Heart left ventricle (tissue), 16 donors: ENCODE measurements at places on chromosomes 16 and 17.

DNA sequence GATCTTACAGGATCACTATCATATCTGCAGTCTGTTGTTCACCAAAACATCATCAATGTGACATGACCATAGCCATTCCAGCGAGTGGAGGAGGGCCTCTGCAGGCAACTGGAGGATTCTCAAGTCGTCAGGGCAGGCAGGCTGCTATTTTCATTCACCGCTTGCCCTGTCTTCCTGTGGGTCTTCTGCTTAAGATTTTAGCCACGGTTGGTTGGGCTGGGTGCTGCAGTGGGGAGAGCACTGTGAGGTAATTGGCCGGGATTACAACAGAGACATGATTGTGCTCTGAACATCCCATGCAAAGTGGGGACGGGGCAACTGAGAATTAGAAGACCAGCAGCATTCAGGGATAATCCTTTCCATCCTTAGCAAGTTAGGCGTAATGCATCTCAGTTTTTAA, 245.9 kb downstream of the CPPED1 start:
- H3K27ac ChIP-seq: no peak overlapping the region
- H3K4me3 ChIP-seq: no peak overlapping the region
- no peaks in the 10 kb centered on the region for H3K4me1 ChIP-seq
- H3K36me3 ChIP-seq: no peaks in the 10 kb centered on the region
- DNase-seq: no peak

DNA sequence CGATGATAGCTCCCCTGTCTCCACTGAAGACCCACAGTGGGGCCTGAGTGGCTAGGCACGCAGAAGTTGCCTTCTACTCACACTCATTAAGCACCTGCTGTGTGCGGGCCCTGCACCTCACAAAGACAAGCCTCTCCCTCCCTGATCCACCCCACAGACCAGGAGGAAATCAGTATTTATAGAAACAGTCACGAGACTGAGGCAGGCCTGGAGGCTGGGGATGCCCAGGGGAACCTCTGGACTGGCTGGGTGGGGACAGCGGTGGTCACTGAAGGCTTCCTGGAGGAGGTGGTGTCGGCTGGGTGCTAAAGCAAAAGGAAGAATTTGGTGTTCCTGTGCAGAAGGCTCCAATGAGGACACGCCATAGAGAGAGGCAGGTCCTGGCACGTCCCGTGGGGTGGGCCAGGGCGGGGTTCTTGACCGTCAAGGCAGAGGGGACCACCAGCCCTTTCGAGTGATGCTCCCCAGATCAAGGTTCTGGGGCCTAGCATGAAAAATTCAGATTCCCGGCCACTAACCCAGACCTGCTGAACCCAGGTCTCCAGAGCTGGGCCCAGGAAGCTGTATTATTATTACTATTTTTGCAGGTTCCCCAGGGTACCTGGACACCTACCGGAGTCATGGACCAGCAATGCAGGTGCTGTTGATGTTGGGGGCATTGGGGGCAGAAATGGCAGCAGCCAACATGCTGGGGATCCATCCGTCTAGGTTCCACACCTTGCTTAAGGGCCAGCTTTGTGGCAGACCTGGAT, 23.0 kb downstream of the PPL start:
- H3K27ac ChIP-seq: no peak overlapping the region
- H3K36me3 ChIP-seq: no peaks in the 10 kb centered on the region
- DNase-seq: no peak
- no peaks in the 10 kb centered on the region for H3K27me3 ChIP-seq

- no peak overlapping the region for H3K4me3 ChIP-seq
- DNase-seq: no peak
- H3K36me3 ChIP-seq: no peaks in the 10 kb centered on the region
Measured at GRCh38 chr17:61723183-61723582, 132.2 kb upstream of the NACA2 start.

DNA sequence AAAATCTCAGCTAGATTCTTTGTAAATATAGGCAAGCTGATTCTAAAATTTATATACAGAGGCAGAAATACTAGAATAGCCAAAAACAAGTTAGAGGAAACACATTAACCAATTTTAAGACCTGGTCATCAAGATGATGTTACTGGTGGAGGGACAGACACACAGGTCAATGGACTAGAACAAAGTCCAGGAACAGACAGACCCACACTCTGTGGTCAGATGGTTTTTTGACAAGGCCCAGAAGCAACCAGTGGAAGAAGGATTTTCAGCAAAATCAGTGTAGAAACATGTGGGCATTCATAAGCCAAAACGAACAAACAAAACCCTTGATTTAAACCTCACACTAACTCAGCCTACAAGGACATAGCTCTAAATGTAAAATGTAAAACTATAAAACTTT, 99.7 kb upstream of the METRNL start:
- H3K36me3 ChIP-seq: no peaks in the 10 kb centered on the region
- no peak for DNase-seq
- no peak overlapping the region for H3K27ac ChIP-seq
- no peaks in the 10 kb centered on the region for H3K4me1 ChIP-seq
- no peaks in the 10 kb centered on the region for H3K27me3 ChIP-seq

- DNase-seq: no peak
- H3K36me3 ChIP-seq: no peaks in the 10 kb centered on the region
- peak overlapping the region; percentile 79 for H3K4me3 ChIP-seq
Measured at GRCh38 chr17:30831257-30831656, 509 bp upstream of the ATAD5 start.

GRCh38 chr17:73348018-73348828, 36.4 kb upstream of the CDC42EP4 start:
- no peak overlapping the region for H3K4me3 ChIP-seq
- H3K4me1 ChIP-seq: no peaks in the 10 kb centered on the region
- H3K27me3 ChIP-seq: no peaks in the 10 kb centered on the region
- H3K36me3 ChIP-seq: no peaks in the 10 kb centered on the region

DNA sequence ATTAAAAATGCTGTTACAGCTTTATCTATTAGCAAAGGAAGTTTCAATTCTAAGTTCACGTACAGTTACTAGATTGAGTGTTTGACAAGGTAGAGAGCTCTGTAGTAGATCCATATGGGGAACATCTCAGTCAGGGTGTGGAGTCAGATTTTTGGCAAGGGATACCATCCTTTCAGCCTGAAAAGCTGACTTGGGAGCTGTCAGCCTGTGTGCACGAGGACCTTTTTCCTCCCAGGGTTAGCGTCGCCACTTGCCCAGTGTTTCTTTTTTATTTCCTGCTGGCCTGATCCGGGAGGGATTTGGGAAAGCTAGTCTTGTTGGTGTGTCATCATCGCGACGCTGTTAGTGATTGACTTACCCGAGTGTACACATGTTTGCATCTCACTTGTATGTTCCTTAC, 29.5 kb downstream of the WWOX start:
- H3K27me3 ChIP-seq: no peaks in the 10 kb centered on the region
- peak overlapping the region; percentile 3 for H3K4me3 ChIP-seq
- no peaks in the 10 kb centered on the region for H3K36me3 ChIP-seq
- peaks cover 29% of the 10 kb centered on the region for H3K4me1 ChIP-seq
- no peak for DNase-seq
- H3K27ac ChIP-seq: no peak overlapping the region

DNA sequence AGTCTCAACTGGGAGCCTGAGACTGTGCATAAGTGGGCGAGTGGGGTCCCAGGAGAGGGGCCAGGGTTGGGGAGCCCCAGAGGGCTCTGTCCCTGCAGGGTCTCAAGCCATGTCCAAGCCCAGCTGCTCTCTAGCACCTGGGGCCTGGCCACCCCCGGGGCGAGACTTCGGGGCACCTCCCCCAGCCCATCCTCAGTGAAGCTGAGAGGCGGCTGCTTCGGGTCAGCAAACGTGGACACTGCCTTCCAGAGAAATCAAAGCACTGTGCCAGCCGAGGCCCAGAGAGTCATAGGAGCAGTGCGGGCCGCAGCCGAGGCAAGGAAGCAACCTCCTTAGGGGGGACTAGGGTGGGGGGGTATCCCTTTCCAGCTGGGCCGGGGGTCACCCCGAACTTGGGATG, 77.5 kb downstream of the ENGASE start:
- no peak overlapping the region for H3K4me3 ChIP-seq
- H3K27me3 ChIP-seq: no peaks in the 10 kb centered on the region
- no peak overlapping the region for H3K27ac ChIP-seq
- DNase-seq: no peak
- H3K36me3 ChIP-seq: no peaks in the 10 kb centered on the region

DNA sequence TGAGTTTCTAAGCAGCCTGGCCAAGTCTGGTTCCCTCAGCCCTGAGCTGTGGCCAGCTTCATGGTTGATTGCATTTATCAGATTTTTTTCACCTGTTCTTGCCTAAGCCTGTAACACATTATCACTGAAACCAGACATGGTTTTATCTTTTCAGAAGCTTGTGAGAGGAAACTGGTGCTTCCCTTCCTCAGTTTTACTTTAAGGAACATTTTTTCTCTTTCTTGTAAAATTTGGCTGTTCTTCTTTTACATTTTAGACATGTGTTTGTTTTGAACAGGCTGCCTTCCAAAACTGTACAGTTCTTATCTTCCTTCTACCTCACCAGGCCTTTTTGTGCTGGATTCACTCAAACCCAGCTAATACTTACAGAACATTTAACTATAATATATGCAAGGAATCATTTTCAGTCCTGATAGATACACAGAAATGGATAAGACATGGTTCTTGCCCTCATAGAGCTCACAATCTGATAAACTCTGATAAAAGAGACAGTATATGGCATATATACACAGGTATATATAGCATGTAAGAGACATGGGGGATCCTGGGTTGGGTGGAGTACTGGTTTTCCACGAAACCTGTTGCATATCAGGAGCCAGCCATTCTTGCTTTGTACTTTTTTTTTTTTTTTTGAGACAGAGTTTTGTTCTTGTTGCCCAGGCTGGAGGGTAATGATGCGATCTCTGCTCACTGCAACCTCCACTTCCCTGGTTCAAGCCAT, 44.5 kb downstream of the ZNRF1 start:
- H3K4me3 ChIP-seq: no peak overlapping the region
- no peak for DNase-seq
- no peaks in the 10 kb centered on the region for H3K36me3 ChIP-seq

DNA sequence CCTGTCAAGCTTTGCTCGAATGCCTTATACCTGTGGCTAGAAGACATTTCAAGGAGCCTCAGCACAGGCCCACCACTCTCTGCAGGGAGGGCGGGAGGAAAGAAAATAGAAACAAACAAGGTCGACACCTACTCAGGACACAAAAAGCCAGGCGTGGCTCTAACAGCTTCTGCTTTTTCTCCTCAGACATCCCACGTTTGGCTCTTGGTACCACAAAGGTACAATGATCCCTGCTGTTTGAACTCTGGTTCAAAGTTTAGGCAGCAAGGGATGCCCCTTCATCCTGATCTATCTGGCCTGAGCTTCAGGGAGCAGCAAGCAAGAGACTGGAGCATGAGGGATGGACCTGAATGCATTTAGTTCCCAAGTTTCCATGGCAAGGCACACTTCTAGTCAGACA, 57.1 kb downstream of the CREBBP start:
- peak overlapping the region; percentile 36 for H3K27ac ChIP-seq
- H3K4me1 ChIP-seq: peaks cover 72% of the 10 kb centered on the region

GRCh38 chr17:27631411-27631760, 398 bp downstream of the LGALS9 start:
- H3K36me3 ChIP-seq: no peaks in the 10 kb centered on the region
- DNase-seq: no peak
- peak overlapping the region; percentile 4 for H3K4me3 ChIP-seq
